ENCODE measurements at places on chromosomes 13 and 19.

- DNase-seq, result no peak
Measured at GRCh38 chr13:110617321-110618072, 2.2 kb downstream of the NAXD start.

GRCh38 chr19:3880471-3881271 lies at the start of gene ATCAY:
TSS of gene ATCAY (plus strand) at chr19:3880685. CDS start at chr19:3885768, 5,083 bp downstream.
- DNase-seq, result no peak

DNA sequence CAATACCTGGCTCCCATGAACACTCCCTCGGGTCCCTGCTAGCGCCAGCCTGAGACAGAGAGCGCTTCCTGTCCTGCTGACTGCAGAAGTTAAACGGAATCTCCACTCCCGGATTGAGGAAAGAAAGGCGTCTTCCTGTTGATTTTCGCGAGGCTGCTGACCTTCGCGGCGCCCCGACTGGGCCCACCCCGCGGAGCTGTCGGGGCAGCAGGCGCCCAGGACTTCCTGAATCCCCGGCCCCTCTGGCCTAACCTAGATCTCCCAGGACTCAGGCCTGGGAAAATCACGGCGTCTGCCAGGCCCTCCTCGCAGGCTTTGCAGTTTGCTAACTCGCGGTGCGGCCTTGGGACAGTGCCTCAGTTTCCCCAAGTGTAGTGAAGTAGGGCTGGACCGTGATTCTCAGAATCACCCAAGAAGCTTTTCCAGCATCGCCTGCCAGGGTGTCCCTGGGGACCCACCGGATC lies 108.8 kb downstream of the KCTD15 start:
- no peak for DNase-seq

GRCh38 chr19:7670790-7671189 lies 1.9 kb downstream of the RETN start:
- no peak for DNase-seq

GRCh38 chr13:76713280-76713679 lies 172.9 kb downstream of the KCTD12 start:
- no peak for DNase-seq

DNA sequence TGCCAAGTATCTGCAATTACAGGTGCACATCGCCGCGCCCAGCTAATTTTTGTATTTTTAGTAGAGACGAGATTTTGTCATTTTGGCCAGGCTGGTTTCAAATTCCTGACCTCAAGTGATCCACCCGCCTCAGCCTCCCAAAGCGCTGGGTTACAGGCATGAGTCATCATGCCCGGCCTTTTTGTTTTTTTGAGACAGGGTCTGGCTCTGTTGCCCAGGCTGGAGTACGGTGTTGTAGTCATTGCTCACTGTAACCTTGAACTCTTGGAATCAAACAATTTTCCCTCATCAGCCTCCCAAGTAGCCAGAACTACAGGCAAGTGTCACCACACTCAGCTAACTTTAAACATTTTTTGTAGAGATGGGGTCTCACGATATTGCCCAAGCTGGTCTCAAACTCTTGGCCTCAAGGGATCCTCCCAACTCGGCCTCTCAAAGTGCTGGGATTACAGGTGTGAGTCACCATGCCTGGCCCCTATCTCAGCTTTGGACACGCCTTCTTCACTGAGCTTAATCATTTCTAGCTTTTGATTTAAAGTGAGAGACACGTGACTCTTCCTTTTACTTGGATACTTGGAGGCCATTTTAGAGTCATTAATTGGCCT lies 4.0 kb upstream of the IRGC start:
- no peak for DNase-seq

DNA sequence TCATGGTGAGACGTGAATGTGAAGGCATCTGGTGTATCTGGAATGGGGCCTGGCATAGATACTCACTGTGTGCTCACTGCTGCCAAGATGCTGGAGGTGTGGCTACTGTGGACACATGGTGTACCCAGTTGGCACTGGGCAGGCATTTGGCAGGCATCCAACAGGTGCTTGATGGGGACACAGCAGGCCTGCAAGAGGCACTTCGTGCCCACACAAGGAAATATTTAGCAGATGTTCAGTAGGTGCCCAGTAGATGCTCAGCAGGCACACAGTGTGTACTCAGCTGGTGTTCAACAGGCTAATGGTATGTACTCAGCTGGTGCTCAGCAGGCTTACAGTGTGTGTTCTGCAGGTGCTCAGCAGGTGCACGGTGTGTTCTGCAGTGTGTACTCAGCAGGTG lies 14.2 kb downstream of the CRTC1 start:
- DNase-seq, result no peak

DNA sequence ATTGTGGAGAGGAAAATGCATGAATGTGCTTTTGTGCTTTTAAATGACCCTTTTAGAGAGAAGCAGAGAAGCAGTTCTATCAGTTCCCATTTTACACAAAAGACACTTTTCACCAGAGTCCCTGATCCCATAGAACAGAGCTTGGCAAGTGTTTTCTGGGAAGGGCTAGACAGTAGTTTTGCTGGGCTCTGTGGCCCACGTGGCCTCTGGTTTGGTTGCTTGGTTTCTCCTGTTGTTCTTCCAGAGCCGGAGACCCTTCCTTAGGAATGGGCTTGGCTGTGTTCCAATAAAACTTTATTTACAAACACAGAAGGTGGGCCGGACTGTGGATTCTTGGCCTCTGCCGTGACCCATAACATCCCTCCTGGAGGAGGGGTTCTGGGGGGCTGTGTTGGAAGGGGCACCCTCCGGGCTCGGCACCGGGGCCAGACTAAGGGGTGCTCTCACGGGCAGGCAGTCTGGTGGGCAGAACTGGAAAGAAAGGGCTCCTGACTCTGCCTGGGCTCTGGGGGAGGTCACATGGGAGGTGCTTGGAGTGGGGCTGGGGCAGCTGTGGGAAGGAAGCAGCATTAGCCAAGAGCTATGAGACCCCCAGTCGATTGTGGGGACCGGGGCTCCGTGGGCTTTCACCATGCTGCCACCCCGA lies 3.2 kb downstream of the SPPL2B start:
- DNase-seq, result no peak

DNA sequence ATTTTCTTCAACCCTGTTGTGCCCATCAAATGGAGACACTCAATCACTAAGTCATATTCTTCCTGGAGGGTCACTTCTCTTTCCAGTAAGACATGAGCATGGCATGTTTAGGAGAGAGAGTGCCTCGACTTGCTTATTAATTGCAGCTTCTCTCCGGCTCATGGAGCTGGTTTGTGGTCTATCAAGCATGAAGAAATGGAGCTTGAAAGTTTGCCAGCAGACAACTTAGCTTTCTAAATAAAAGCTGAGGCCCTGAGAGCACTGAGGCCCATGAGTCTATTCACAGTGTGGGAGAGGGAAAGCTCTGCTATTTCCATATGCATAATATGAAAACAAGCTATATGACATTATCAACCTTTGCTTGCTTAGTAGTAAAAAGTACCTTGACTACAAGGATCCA lies 378.5 kb downstream of the FGF9 start:
- DNase-seq, result no peak

- no peak for DNase-seq
Measured at GRCh38 chr19:12527034-12527836, 24.0 kb downstream of the ZNF564 start.

Measured in stimulated activated CD4-positive, alpha-beta T cell treated with anti-CD3 and anti-CD28 coated beads, TNF-alpha, amount 100 ng/mL, for 24 hours (primary cell).